Activated CD4-positive, alpha-beta T cell treated with anti-CD3 and anti-CD28 coated beads, Interleukin-2, amount 50 U/mL, for 4 hours (primary cell): ENCODE measurements at places on chromosomes 7 and 10.

GRCh38 chr7:32574626-32575025 is 79.3 kb downstream of the AVL9 start:
- no peak for DNase-seq

DNA sequence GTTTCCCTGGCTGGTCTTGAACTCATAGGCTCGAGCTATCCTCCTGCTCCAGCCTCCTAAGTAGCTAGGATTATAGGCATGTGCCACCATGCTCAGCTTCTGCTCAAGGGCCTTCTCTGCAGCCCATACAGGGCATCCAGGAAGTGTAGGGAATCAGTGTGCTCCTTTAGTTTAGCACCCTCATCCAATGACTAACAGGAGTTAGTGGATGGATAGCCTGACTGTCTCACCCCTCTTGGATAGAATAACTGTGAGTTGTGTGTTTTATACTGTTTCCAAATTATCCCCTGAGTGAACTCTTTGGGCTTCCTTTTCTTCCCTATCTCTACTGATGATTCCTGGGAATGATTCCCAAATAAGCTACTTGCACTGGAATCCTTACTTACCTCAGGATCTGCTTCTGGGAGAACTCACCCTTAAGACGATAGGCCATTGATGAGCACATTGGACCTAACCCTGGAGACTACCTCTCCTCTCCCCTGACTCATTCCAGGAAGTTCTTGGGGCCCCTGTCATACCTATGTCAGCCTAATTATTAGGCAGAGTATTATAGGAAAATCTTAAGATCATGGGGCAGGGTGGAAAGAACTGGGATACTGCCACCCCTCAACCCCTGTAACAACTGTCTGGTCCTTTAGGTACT is 18.5 kb downstream of the STRIP2 start:
- DNase-seq = no peak

GRCh38 chr10:32379318-32379949 is 32.5 kb upstream of the EPC1 start:
- no peak for DNase-seq

GRCh38 chr10:71409516-71410104 is 12.9 kb downstream of the CDH23 start:
- no peak for DNase-seq

GRCh38 chr7:96887426-96887825 is 117.9 kb upstream of the DLX6 start:
- no peak for DNase-seq

DNA sequence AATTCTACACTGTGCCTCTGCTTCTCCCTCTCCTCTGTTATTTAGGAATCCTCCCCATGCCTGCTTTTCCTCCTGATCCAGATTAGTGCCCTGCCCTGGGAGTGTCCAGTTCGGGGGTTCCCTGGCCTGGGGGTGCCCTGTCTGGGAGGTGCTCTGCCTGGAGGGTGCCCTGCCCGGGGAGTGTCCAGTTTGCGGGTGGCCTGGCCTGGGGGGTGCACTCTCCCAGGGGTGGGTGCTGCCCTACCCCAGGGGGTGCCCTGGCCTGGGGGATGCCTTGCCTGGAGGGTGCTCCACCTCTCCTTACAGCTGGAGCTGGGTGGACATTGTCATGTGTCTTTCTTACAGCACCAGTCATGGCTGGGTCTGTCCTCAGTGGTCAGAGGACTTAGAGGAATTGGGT is 20.2 kb downstream of the RAMP3 start:
- DNase-seq = no peak

DNA sequence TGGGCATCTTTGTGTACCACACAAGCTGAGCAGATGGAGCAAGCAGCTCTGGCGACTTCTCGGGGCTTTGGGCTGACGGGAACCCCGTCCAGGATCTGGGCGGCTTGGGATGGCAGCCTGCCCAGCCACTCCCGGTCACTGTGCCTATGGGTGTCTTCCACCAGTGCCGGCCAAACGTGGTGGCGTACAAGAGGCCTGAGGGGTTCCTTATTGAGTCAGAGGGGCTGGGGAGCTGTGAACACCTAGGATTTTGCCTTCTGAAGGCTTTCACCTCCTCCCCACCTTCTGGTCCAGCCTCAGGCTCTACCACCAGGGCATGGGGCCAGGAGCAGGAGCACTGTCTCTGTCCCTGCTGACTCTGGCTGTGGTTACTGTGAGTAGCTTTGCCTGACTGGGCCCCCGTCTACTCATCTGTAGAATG is 71.8 kb upstream of the PPIF start:
- no peak for DNase-seq
